Activated naive CD4-positive, alpha-beta T cell treated with Interleukin-2 at 50 U/mL for 16 hours (primary cell): ENCODE measurements at places on chromosomes 1 and 21.

GRCh38 chr1:113072141-113072756, 749 bp upstream of the LRIG2 start:
- no peak for DNase-seq

GRCh38 chr1:226433341-226433720, 25.4 kb upstream of the PARP1 start:
- DNase-seq: no peak

DNA sequence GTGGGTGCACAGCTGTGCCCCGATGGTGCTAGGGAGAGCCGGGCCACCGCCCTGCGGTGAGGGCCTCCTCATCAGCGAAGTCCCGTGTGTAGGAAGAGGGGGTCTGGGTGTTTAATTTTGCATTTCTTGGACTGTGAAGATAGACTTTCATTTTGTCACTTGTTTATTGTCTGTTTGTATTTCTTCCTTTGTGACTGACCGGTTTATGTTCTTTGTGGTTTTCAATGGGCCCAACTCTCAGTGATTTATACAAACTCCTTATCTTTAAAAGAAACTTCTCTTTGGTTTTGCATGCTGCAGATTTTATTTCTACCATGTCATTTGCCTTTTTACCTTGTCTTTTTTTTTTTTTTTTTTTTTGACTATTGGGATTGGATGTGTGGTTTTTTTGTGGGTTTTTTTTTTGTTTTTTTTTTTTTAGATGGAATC, 65.1 kb downstream of the COL18A1 start:
- no peak for DNase-seq

- DNase-seq: no peak
Observed at GRCh38 chr1:94160811-94161210, 39.9 kb upstream of the ABCA4 start.

- no peak for DNase-seq
Observed at GRCh38 chr1:233357595-233358397, 30.3 kb downstream of the MAP3K21 start.
